ENCODE measurements at places on chromosomes 12 and 14.

DNA sequence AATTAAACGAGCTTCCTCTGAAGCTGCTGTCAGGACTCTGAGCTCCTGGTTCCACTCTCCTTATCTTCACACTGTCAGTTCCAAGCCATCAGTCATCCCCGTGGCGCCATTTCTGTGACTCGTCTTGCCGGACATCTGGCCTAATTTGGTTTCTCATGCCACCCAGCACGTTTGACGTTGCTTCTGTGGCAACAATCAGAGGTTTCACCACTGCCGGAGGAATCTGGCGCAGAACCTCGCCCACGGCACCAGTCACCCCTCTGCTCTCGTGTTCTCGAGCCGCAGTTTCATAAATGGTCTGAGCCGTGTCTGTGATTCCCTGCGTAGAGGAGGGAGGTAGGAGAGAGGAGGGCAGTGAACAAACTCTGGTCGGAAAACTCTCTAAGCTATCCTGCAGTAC lies 29.7 kb downstream of the BDKRB1 start:
- no peak for DNase-seq

DNA sequence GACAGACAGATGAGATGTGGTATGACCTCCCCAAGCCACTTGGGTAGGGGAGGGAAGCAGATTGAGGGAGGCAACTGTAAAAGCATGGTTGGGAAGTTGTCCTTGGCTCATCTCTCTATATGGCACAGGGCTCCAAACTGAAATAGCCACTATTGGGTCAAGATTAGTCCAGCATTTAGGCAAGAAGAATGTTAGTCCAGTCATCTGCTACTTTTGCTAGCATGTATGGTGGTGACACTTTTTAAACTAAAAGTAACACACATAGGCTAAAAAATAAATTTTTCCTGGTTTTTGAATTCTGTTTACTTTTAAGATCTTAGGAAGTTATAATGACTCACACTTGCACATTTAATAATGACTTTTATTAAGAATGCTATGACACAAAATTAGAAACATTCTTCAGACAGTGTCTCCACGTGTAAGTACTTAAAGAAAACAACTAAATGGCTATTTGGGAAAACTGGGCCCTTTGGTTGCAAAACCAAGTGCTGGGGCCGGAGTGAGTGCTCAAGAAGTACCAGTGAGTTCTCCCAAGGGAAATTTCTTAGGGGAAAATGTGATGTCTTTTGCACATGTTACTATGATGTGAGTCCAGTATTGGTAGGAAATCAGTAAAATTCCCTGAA lies 179.1 kb upstream of the HIF1A start:
- DNase-seq, result no peak

DNA sequence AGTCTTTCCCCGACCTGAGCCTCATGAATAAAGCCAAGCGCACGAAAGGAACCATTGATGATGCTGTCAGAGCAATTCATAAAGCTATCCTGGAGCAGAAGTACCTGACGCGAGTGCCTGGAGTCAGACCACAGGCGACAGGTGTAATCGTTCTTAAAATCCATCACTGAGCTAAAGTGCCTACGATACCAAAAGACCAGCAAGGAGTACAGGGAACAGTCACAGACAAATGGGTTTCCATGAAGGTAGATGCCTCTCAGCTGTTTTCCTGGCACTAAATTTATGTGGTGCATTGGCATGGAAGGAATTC lies 1.4 kb upstream of the PCED1B start:
- DNase-seq, result no peak

DNA sequence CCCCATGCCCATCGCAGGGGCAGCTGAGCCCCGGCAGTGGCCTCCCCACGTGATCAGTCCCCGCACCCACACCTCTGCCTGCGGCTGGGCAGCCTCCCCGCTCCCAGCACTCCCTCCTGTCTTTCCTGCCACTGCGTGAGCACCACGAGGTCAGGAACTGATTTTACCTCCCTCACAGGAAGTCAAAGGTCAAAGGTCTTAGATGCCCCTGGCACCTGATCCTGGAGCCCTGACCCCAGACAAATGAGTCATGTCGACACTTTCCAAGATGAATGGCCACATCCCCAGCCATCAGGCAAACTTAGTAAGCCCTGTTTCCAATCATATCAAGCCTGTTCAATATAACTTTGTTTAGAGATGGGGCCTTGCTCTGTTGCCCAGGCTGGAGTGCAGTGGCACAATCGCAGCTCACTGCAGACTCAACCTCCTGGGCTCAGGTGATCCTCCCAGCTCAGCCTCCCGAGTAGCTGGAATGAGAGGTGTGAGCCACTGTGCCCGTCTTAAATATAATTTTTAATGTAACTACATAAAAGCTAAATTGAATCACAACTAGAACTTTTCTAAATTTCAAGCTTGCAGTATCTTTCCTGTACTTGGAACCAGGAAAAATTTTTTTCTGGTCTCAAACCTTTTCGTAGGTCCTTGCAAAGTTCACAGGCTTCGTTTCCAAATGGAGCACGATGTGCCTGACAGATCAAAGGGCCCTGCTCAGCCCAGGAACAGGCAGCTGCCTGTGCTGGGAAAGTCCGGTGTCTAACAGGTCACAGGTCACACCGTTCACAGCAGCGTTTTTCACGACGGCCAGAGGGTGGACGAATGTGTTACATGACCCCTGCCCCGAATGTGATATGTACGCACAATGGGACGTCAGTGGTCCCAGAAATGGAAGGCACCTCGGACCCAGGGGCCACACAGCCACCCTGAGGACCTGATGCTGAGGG lies 1.9 kb downstream of the LRCOL1 start:
- no peak for DNase-seq

GRCh38 chr14:25048170-25049016 lies 1.6 kb downstream of the STXBP6 start:
- DNase-seq, result peak; percentile 69
